Activated CD8-positive, alpha-beta T cell treated with anti-CD3 and anti-CD28 coated beads, Interleukin-2, amount 10 ng/mL, durations not matched to agents 7 days and 5 days (primary cell): ENCODE measurements at places on chromosomes 3 and 15. TPM values are rescaled to one million over a fixed set of nuclear protein-coding genes. Genes with fewer than 3 reads are reported as not detected.

CASR gene
- not detected for total RNA-seq

- H3K27ac ChIP-seq: no peak overlapping the region
- H3K4me3 ChIP-seq: no peak overlapping the region
- H3K36me3 ChIP-seq: no peaks in the 10 kb centered on the region
- DNase-seq: no peak
- H3K27me3 ChIP-seq: peaks cover 2% of the 10 kb centered on the region
- H3K4me1 ChIP-seq: no peaks in the 10 kb centered on the region
Observed at GRCh38 chr15:35023804-35024203, 35.7 kb upstream of the ZNF770 start.

RASL12 gene
- total RNA-seq: not detected

GRCh38 chr3:101119535-101119934 is 126.3 kb upstream of the ABI3BP start:
- no peaks in the 10 kb centered on the region for H3K4me1 ChIP-seq
- H3K4me3 ChIP-seq: no peak overlapping the region
- H3K27me3 ChIP-seq: peaks cover 14% of the 10 kb centered on the region

DNA sequence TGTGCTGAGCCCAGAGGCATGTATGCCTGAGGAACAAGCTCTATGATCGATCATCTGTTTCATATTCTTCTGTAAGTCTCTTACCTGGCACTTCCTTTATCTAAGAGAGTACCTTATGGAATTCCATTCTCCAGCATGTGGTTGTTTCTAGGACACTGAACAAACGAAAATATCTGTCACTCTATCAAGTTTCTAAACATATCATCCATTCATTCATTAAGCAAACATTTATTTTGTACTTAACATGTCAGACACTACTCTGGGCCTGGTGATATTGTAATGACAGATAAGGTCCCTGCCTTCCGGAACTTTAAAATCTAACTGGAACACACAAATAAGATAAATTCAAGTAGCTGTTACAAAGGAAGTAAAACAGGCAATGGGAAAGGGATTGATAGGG is 477.1 kb downstream of the IGSF11 start:
- no peaks in the 10 kb centered on the region for H3K4me1 ChIP-seq
- no peaks in the 10 kb centered on the region for H3K27me3 ChIP-seq
- no peaks in the 10 kb centered on the region for H3K36me3 ChIP-seq
- DNase-seq: no peak
- H3K27ac ChIP-seq: no peak overlapping the region

FBXO40 gene
- total RNA-seq: not detected

DNA sequence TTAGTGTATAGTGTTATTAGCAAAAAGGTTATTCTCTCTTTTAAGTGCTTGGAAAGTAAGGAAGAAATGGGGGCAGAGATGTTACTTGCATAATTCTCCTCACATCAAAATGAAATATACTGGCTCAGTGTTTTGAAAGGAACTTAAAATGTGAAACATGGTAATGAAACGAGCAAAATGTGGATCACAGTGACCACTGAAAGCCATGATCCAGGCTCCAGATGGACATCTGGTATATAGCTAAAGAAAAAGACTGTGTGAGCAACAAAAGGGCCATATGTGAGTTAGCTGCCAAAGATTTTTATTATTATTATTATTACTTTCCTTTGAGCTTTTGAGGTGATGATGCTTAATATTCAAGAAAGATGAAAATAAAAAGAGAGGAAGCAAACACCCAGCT is 89.6 kb downstream of the GAP43 start:
- no peaks in the 10 kb centered on the region for H3K4me1 ChIP-seq
- no peaks in the 10 kb centered on the region for H3K36me3 ChIP-seq
- H3K4me3 ChIP-seq: no peak overlapping the region
- peaks cover 19% of the 10 kb centered on the region for H3K27me3 ChIP-seq
- no peak for DNase-seq

DNA sequence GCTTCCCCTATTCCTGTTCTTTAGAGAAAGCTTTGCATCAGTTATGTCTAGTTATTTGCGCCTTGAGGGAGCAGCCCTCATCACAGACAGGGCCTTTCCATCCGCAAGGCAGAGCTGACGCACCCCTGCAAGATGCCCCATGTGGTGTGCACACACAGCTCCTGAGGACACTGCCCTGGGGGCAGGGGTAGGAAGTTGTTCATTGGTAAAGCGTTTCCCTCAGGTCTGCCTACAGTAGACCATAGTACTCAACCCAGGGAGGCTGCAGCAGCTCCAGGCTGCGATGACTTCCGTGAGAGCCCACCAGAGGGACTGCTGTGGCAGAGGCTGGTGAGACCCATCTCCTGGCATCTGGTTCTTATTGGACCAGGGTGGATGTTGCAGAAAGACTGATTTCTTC is 55.1 kb upstream of the PLXNA1 start:
- no peak overlapping the region for H3K27ac ChIP-seq
- peaks cover 24% of the 10 kb centered on the region for H3K4me1 ChIP-seq
- H3K4me3 ChIP-seq: no peak overlapping the region
- no peak for DNase-seq
- no peaks in the 10 kb centered on the region for H3K27me3 ChIP-seq
- H3K36me3 ChIP-seq: no peaks in the 10 kb centered on the region

GRCh38 chr15:92807971-92808571 is 92.1 kb upstream of the CHD2 start:
- H3K4me3 ChIP-seq: peak overlapping the region; percentile 81
- H3K27ac ChIP-seq: peak overlapping the region; percentile 96
- peaks cover 45% of the 10 kb centered on the region for H3K4me1 ChIP-seq
- H3K27me3 ChIP-seq: no peaks in the 10 kb centered on the region
- DNase-seq: no peak

HTR3E gene
- total RNA-seq: not detected

GNAT1 gene
- total RNA-seq: not detected

TTLL13 gene
- 1.3 TPM for total RNA-seq

SLC28A2 gene
- not detected for total RNA-seq

DNA sequence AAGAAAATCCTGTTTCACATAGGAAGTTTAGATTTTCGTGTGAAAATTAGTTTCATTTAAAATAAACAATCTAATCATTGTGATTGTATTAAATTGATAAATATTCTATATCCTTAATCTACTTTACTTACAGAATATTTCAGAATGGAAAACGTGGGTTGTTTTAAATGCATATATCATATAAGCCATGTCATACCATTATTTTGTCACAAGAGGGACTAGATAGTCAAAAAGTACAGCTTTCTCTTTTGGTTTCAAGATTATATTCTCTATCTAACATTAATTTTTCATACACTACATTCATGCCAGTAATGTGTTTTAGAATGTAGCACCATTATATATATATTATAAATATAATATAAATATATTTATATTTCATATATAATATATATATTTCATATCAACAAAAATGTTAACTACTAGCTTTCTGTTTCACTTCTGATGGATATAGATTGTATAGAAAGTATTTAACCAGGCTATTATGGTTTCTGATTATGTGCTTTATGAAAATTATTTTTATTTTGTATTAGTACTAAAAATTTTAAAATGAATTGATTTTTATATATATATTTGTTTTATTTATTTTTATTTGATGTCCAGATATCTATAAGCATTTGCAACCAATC is 45.3 kb downstream of the OSTN start:
- no peaks in the 10 kb centered on the region for H3K27me3 ChIP-seq
- no peaks in the 10 kb centered on the region for H3K36me3 ChIP-seq

- peaks cover 4% of the 10 kb centered on the region for H3K27me3 ChIP-seq
- no peak overlapping the region for H3K4me3 ChIP-seq
- no peaks in the 10 kb centered on the region for H3K4me1 ChIP-seq
- DNase-seq: no peak
- H3K36me3 ChIP-seq: no peaks in the 10 kb centered on the region
- H3K27ac ChIP-seq: no peak overlapping the region
Observed at GRCh38 chr3:120177151-120177550, 82.9 kb upstream of the GSK3B start.

DNA sequence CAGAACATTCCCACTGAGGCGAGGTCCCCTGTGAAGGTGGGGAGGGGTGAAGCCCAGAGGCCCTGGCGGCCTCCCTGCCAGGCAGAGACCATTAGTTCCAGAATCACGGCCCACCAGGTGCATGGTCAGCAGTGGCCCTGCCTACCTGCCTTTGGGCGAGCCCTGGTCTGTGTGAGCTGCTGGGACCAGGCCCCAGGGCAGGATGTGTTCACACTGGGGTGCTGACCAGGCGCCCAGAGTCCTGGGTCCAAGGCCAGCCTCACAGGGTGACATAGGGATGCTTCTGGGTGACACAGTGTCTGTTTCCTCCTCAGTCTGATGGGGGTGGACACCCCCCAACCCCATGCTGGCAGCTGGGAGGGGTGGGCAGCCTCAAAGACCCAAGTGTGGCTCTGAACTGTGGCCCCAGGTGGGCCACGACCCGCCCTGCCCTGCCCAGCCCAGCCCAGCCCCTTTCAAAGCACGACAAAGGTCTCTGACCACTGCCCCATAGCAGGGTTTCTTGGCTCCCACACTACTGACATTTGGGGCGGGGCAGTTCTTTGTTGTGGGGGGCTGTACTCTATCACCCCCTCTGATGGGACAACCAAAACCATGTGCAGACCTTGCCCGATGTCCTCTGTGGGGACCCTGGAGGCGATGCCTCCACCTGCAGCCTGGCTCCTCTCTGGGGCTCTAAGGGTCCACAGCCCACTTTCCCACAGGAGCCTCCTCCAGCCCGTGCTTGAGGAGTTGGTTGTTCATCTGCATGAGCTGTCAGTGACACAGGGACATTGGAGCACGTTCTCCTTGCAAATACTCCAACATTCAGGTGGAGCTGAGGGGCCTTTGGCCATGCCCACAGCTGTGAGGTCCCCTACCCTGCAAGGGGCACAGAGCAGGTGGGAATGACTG is 44.8 kb upstream of the SLC41A3 start:
- H3K27me3 ChIP-seq: no peaks in the 10 kb centered on the region
- no peaks in the 10 kb centered on the region for H3K36me3 ChIP-seq
- no peak overlapping the region for H3K4me3 ChIP-seq
- H3K4me1 ChIP-seq: no peaks in the 10 kb centered on the region
- no peak overlapping the region for H3K27ac ChIP-seq
- DNase-seq: no peak

GRCh38 chr3:39327053-39327745 is 2.3 kb upstream of the CCR8 start:
- H3K36me3 ChIP-seq: no peaks in the 10 kb centered on the region
- H3K27me3 ChIP-seq: no peaks in the 10 kb centered on the region
- peak overlapping the region; percentile 16 for H3K4me3 ChIP-seq

DNA sequence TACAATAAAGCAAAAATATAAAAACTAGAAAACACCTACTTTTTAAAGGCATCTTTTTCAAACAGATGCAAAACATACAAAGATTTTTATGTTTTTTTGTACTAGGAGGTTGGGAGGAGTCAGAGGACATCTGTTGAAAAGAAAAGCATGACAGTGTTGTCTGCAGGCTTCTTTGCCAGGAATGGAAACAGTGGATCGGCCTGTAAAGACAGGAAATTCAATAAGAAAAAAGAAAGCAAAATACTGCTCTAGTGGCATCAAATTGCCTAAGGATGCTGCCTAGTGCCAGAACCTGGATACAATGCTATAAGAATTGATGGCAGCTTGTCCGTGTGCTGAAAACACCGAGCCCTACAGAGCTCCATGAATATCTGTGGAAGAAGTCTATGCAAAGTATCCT is 69.9 kb downstream of the TBC1D5 start:
- no peaks in the 10 kb centered on the region for H3K27me3 ChIP-seq
- no peak overlapping the region for H3K4me3 ChIP-seq
- H3K27ac ChIP-seq: no peak overlapping the region
- DNase-seq: no peak

DNA sequence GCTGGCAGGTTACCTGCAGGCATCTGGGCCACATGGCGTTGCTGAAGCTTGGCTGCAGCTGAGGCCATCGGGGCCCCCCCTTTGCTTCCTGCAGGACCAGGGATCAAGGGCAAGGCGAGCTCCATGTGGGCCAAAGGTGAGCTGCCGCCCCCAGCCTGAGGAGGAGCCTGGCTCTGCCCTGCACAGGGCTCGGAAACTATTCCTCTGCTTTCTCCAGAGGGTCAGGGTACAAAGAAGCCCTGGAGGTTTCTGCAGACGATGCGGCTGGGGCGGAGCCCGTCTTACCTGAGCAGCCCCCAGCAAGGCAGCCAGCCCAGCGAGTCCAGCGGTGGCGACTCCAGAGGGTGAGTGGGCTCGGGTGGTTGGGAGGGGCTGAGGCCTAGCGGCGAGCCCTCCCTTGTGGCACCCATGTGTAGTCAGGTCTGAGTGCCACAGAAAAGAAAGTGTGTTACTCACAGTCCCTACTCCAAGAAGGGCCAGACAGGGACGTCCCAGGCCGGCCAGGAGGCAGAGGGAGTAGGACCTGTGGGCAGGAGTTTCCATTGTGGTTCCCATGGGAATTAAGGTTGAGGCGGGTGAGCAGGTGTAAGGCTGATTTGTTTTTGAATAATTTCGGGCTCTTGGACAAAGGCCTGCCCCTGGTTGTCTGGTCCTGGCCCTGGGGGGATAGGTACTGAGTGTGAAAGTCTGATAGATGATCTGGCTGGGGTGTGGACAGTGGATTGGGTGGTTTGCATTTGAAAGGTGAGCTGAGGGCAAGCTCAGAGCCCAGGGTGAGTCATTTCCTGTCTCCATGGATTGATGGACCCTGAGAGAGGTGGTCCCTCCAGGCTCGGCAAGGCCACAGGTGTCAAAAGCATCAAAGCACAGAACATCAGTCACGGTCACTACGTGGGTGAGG is 25.4 kb downstream of the CFAP100 start:
- no peak overlapping the region for H3K27ac ChIP-seq
- H3K36me3 ChIP-seq: no peaks in the 10 kb centered on the region
- H3K4me1 ChIP-seq: no peaks in the 10 kb centered on the region

DNA sequence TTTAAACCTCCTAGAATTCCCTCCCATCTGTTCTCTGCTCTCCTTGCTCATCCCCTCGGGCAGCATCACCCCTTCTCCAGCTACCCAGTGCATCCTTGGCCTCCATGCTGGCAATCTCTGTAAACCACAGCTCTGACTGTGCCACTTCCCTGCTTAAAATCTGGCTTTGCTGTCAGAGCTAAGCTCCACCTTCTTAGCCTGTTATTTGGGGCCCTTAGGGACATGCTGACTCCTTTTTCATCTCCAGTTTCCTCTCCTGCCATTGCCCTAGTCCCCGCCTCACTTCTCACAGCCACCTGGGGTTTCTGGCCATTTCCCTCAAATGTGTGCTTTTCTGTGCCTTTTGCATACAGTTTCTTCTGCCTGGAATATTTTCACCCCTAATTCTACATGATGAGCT is 5.7 kb downstream of the SLC6A20 start:
- H3K27me3 ChIP-seq: peaks cover 65% of the 10 kb centered on the region
- no peak overlapping the region for H3K27ac ChIP-seq
- peak; percentile 1 for DNase-seq
- no peak overlapping the region for H3K4me3 ChIP-seq
- peaks cover 3% of the 10 kb centered on the region for H3K4me1 ChIP-seq

IGDCC3 gene
- total RNA-seq: not detected

CLRN1 gene
- total RNA-seq: not detected

GLDN gene
- not detected for total RNA-seq

DNA sequence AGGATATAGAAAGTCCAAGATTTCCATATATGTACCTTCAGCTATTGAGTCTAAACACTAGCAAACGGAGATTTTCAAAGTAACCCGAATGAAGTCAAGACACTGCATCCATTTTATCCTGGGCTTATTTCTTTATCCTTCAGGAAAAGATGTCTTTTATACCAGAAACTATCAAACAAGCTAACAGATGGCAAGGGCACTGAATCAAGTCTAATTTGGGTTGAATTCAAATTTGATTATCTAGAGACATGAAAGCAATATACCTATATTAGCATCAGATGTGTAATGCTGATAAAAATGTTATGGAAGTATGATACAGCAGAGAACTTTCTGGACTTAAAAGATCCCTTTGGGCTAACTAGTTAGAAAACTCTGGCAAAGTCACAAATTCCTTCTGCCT is 138.3 kb upstream of the TSPAN3 start:
- H3K4me1 ChIP-seq: no peaks in the 10 kb centered on the region
- H3K4me3 ChIP-seq: no peak overlapping the region
- no peak for DNase-seq
- H3K36me3 ChIP-seq: peaks cover 6% of the 10 kb centered on the region
